ENCODE measurements at places on chromosomes 2 and 18. TPM values are rescaled to one million over a fixed set of nuclear protein-coding genes. Genes with fewer than 3 reads are reported as not detected.

The MAL gene
- total RNA-seq: 108 TPM

The AQP12A gene
- total RNA-seq: not detected

The ZNF521 gene
- total RNA-seq: not detected

The NPPC gene
- total RNA-seq: not detected

The SKOR2 gene
- total RNA-seq: not detected

The NOSTRIN gene
- total RNA-seq: not detected

The HOXD9 gene
- total RNA-seq: not detected

The RETSAT gene
- total RNA-seq: 33.0 TPM

The EFHD1 gene
- 1.4 TPM for total RNA-seq

The UPP2 gene
- not detected for total RNA-seq

The PLCD4 gene
- 0.30 TPM for total RNA-seq

The IL36RN gene
- total RNA-seq: not detected

The UGT1A5 gene
- not detected for total RNA-seq

The PDK1 gene
- total RNA-seq: 34.2 TPM

The SERPINB13 gene
- total RNA-seq: not detected

The LAMA1 gene
- total RNA-seq: not detected

The PPM1B gene
- total RNA-seq: 79.3 TPM

The NPAS2 gene
- 2.1 TPM for total RNA-seq

The PMAIP1 gene
- total RNA-seq: 9.3 TPM

The MAP3K19 gene
- not detected for total RNA-seq

The CPLX4 gene
- not detected for total RNA-seq

The CCDC178 gene
- not detected for total RNA-seq

The CFC1 gene
- total RNA-seq: not detected

The TCF23 gene
- not detected for total RNA-seq

The ST6GAL2 gene
- total RNA-seq: not detected

The VIT gene
- total RNA-seq: not detected

The C1GALT1C1L gene
- not detected for total RNA-seq
